ENCODE measurements at places on chromosomes 3 and 15.
A peak's percentile ranks its signal among the peaks of the same experiment; 100 is the strongest.

GRCh38 chr3:187679638-187680396, 9.6 kb upstream of the SST start:
- DNase-seq = peak; percentile 80

DNA sequence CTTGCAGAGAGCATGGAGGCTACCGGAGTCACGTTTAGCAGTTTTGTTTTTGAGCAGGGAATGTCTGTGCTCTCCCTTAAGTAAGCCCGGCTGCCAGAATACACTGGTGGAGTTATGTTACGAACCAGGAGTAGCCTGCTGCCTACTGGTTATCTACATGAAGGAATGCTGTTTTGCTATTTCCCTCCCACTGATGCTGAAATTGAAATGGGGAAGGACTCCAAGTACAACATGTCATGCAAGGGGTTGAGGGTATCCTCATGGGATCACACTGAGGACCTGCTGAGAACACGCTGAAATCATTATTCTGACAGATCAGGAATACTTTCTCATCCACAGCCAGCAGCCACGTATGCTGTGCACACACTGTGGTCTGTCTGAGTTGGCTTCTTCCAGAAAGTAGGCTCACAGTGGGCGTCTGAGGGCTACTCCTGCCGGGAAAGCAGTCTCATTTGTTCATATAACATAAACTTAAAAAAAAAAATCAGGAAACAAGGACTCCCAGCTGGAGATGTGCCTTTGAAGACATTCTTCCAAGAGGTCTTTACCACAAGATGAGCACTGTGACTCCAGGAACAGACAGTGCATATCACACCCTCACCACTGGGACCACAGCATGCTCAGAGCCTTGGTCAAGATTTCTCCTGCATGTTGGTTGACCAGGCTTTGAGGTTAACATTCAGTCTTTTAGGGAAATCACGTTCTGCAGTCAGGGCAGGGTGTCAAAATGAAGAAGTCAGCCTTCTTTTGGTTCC, 300.4 kb upstream of the RASGRP1 start:
- no peak for DNase-seq

DNA sequence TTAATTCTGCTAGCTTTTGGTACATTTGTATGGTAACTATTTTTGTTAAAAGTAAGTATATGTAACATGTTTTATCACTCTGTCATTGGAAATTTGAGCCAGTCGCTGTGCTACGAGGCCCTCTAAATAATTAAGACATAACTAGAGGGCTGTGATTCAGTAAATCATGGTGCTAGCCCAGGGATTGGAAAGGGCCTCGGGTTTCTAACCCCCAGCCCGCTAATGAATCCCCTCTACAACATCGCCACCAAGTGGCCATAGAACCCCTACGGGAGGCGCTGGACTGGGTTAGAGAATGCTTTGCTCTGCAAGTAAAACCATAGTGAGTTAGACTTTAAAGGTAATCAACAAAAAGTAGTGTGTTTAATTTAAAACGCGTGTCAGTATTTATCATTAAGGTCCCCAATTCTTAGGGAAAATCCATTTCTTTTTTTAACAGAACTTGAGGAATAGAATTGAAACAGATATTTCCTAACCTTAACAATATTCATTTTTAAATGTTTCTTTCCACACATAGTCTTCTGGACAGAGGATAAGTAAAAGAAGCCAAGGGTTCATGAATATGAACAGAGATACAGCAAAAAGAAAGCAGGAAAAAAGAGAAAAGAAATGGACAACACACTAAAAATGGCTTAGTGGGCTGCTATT, 744.7 kb downstream of the EPHA3 start:
- DNase-seq = peak; percentile 1

DNA sequence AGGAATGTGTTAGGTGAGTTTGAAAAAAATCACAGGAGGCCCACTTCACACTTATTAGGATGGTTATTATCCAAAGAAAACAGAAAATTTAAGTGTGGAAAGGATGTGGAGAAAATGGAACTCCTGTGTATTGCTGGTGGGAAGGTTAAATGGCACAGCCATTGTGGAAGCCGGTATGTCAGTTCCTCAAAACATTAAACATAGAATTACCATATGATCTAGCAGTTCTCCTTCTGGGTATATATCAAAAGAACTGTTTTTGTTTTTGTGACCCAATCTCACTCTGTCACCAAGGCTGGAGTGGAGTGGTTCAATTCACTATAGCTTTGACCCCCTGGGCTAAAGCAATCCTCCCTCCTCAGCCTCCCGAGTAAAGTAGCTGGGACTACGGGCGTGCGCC, 10.4 kb upstream of the ZFYVE19 start:
- no peak for DNase-seq

- DNase-seq = no peak
These were observed 154.8 kb downstream of the PLCL2 start for GRCh38 chr3:17039594-17039993.

- no peak for DNase-seq
These were observed 3.4 kb upstream of the MGLL start for GRCh38 chr3:127825756-127826155.

GRCh38 chr3:11692532-11692813, 48.8 kb upstream of the VGLL4 start:
- DNase-seq = no peak

DNA sequence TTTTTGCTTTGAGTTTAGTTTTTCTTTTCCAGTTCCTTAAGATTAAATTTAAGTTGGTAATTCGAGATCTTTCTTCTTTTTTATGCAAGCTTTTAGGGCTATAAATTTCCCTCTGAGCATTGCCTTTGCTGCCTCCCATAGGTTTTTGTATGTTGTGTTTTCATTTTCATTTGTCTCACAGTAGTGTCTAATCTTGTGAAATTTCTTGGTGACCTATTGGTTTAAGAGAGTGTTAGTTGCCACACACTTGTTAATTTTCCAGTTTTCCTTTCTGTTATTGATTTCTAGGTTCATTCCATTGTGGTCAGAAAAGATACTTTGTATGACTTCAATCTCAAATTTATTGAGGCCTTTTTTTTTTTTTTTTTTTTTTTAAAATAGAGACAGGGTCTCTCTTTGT, 18.3 kb upstream of the IL20RB start:
- DNase-seq = no peak

- peak; percentile 39 for DNase-seq
These were observed 32.9 kb downstream of the PIK3CA start for GRCh38 chr3:179181021-179181472.

- DNase-seq = no peak
These were observed 11.2 kb downstream of the VGLL4 start for GRCh38 chr3:11632564-11632963.

GRCh38 chr3:62379321-62379798, 6.0 kb upstream of the FEZF2 start:
- no peak for DNase-seq

DNA sequence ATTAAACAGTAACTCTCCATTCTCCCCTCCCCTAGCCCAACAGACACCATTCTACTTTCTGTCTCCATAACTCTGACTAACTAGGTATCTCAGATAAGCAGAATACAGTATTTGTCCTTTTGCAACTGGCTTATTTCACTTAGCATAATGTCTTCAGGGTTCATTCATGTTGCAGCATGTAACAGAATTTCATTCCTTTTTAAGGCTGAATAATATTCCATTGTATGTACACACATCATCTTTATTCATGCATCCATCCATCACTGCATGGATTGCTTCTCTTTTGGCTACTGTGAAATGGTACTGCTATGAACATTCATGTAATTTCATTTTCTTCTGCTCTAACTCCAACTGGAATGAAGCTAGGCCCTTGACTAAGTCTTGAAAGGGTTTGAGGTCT, 2.0 kb upstream of the PTPN23 start:
- DNase-seq = no peak

GRCh38 chr3:119033393-119034255, 1.0 kb downstream of the IGSF11 start:
- DNase-seq = no peak

- DNase-seq = no peak
These were observed 64.6 kb downstream of the ADCY5 start for GRCh38 chr3:123384256-123384655.

- no peak for DNase-seq
These were observed 273.3 kb upstream of the ICE2 start for GRCh38 chr15:60751985-60752952.

- DNase-seq = no peak
These were observed 183.7 kb downstream of the FRMD5 start for GRCh38 chr15:44011238-44011854.

GRCh38 chr3:151499168-151499567, 38.3 kb upstream of the IGSF10 start:
- no peak for DNase-seq

- no peak for DNase-seq
These were observed 11.3 kb downstream of the NRROS start for GRCh38 chr3:196650740-196651311.

DNA sequence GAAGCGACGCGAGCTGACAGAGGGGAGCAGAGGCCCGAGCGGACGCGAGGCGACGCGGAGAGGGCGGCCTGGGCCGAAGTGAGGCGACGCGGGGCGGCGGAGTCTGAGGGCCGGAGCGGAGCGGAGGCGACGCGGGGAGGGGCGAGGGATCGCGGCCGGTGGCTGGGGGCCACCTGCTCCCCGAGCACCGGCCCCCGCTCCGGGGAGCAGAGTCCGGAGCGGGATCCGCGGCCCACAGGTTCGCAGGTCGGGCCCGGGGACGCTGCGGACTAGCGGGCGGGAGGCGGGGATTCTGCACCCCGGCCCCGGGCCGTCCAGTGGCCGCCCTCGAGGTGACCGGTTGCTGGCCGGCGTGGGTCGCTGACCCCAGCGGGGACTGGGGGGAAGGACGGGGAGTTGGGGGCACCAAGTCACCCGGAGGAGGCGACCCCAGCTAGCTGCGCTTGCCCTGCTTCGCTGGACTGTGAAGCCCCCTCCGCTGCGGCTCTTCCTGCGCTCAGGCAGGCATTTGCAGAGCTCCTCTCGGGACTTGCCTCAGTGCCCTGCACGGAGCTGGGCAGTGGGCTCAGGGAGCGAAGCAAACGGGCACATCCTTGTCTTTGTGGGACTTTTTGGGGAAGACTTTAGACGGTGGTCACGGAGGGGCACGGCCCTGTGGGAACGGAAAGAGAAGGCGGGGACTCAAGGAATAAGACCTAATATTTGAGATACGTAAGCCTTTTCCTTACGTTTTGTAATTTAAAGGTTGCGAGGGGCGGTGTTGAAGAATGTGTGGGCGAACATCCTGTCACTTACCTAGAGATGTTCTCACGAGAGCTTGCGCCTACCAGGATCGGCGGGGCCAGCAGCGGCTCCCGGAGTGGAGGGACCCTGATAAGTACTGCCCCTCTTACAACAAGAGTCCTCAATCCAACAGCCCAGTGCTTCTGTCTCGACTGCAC, 566 bp downstream of the HMCES start:
- DNase-seq = peak; percentile 66

GRCh38 chr15:83815506-83815905, 161.6 kb downstream of the ADAMTSL3 start:
- DNase-seq = no peak

DNA sequence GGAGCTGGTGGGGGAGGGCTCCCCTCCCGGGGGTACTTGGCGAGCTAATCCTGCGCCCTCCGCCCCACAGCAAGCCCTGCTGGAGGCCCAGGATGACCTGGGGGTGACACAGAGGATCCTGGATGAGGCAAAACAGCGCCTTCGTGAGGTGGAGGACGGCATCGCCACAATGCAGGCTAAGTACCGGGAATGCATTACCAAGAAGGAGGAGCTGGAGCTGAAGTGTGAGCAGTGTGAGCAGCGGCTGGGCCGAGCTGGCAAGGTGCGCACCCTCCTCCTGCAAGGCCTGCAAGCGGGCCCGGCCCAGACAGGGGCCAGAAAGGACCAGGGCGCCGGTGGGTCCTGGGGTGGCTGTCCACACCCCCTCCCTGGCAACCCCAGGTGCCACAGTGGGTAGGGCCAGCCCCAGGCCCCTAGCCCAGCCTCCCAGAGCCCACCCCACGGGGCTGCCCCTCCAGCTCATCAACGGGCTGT, 56.5 kb downstream of the SEMA3G start:
- no peak for DNase-seq

DNA sequence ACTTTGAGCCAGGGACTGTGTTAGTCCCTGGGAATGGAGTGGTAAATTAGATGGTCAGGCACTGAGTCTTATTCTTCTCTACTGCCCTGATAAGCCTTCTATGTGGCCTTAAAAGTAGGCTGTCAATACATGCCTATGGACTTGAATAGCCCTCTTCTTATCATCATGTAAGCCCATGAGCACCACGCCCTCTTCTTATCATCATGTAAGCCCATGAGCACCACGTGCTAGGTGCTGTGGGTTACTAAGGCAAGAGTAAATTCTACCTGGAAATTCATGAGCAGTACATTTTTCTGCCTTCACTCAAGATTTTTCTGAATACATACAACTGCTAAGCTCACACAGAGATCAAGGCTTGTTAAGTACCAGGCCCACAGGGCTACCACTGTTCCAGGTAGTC, 68.5 kb downstream of the DHX30 start:
- DNase-seq = no peak

DNA sequence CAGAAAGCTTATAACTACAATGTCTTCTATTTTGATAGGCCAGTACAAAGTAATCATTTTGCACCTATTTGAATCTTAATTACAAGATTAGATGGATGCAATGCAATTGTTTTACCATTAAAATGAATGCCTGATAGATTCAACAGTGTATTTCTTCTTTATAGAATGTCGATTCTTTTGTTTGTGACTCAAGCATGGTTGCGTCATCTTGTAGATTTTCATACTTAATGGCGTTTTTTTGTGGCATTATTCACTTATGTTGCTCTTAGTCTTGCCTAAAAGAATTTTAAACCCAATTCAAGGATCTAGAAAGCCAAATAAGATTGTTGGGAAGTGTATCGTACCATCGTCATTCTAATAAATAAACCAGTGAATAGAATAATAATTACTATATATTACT, 21.4 kb downstream of the ZBTB38 start:
- no peak for DNase-seq

DNA sequence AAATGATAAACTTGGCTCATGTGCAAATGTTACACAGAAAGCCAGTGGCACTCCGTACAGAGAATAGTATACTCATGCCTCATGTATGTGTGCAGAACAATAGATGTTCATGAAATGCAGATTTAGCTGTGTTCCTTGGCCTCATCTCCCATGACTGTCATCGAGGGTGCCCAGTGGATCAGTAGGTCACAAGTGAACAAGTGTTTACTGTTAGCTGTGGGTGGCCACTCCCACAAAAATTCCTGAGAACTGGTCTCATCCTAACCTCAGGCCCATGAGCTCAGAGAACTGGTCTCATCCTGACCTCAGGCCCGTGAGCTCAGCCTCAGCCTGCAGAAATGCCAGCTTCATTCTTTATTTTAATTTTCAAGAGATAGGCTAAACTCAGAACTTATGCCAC, 124.1 kb downstream of the GADL1 start:
- no peak for DNase-seq

- no peak for DNase-seq
These were observed 282.6 kb downstream of the KLF13 start for GRCh38 chr15:31609258-31609681.

DNA sequence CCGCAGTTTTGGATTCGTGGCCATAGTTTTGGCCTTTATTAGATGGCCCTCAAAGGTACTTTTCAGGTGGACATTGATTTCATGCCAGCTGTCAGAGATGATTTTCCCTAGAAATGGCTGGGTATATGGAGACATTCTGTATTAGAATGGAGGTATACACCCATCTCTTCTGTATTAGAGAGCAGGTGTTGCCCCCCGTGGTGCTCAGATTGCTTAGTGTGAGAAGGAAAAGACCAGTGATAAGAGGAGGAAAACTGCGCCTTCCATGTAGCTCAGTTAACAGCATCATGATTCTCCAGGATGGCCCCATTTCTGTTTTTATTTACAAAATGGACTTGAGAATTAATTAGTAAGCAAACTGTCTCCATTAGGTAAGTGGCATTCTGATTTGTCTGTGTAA, 145.9 kb downstream of the IGF1R start:
- DNase-seq = no peak

Measured in activated CD4-positive, alpha-beta T cell treated with anti-CD3 and anti-CD28 coated beads, Interleukin-2, Interleukin-6, amounts not matched to agents 100 ng/mL and 50 ng/mL, durations not matched to agents 16 hours and 8 hours (primary cell).